Urothelium cell line (cell line): ENCODE measurements at places on chromosomes 12 and 14.

- DNase-seq, result peak; percentile 81
Observed at GRCh38 chr14:68544081-68544892, 248.6 kb downstream of the ZFP36L1 start.

DNA sequence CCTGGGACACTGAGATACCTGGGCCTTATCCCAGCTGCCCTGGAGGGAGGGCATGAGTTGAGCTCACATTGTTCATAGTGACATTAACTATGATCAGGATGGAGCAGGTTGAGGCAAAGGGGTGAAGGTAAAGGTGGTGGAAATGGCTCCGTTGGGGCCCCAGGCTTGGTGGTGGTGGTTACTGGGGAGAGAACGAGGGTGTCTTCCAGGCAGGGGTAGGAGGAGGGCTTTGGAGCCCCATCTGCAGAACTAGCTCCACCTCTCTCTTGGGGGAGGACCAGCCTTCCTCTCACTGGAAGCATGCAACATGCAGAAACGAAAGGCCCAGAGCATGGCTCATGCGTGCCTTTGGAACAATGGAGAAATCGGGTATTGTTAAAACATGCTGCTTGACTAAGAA is 217.0 kb downstream of the SLC41A2 start:
- DNase-seq, result no peak

- peak; percentile 64 for DNase-seq
Observed at GRCh38 chr12:32302218-32303173, 96.9 kb upstream of the FGD4 start.

- no peak for DNase-seq
Observed at GRCh38 chr14:72644758-72645489, 249.0 kb downstream of the DPF3 start.

- no peak for DNase-seq
Observed at GRCh38 chr12:25937096-25937495, 21.4 kb upstream of the RASSF8 start.

GRCh38 chr12:77409551-77409950 is 344.2 kb upstream of the E2F7 start:
- DNase-seq, result no peak

DNA sequence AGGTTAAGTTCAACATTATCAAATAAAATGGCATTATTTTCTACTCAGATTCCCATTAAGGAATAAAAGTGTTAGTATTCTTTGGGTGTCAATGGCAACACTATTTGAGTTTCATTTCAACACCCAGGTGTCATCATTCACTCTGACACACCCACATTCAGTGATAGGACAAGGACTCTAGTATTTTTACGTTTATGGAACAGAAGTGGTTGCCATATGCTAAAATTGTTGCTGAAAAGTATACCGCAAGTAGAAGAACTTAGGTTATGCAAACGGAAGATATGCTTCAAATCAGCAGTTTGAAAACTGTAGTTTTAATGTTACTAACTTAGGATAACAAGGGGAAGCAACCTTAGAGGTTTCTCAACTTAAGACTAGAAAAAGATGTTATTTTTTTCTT is 20.0 kb upstream of the SGPP1 start:
- DNase-seq, result no peak

GRCh38 chr14:52328276-52328675 is 14.2 kb downstream of the PTGER2 start:
- no peak for DNase-seq

- DNase-seq, result no peak
Observed at GRCh38 chr12:12171991-12172511, 94.8 kb downstream of the LRP6 start.

GRCh38 chr12:85725991-85726390 is 110.2 kb downstream of the RASSF9 start:
- no peak for DNase-seq
